ENCODE measurements at places on chromosomes 7 and 10.

- no peak for DNase-seq
Measured at GRCh38 chr10:70576803-70577517, 25.6 kb downstream of the PRF1 start.

DNA sequence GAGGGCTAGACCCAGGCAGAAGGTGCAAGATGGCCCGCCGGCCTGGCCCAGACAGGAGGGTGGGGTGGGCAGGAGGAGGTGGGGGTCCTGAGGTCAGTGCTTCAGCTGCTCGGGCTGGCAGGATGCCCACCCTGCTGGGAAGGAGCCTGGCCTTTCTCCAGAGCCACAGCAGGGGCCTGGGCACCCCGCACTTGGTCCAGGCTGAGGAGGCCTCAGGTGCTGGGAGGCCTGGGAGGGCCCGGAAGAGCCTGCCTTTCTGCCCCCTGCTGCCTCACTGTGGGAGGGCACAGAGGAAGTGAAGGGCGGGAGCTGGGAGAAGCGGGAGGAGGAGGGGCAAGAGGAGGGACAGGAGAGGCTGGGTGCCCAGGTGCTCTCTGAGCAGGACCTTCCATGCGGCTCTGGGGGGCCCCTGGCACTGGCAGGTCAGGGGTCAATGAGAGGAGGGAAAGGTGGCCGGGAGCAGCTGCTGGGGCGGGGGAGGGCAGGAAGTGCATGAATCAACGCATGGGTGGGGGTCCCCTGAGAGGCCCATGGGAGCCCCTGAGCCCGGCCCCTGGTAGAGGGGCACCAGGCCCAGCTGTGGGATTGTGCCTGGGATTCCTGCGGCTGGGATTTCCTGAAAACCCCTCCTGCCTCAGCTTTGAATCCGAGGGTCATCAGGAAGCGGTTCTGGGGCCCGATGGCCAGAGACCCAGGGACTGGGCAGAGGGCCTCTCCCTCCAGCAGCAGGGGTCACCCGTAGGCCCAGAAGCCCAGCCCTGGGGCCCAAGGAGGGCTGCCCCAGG is 49.9 kb downstream of the PWWP2B start:
- DNase-seq, result no peak

DNA sequence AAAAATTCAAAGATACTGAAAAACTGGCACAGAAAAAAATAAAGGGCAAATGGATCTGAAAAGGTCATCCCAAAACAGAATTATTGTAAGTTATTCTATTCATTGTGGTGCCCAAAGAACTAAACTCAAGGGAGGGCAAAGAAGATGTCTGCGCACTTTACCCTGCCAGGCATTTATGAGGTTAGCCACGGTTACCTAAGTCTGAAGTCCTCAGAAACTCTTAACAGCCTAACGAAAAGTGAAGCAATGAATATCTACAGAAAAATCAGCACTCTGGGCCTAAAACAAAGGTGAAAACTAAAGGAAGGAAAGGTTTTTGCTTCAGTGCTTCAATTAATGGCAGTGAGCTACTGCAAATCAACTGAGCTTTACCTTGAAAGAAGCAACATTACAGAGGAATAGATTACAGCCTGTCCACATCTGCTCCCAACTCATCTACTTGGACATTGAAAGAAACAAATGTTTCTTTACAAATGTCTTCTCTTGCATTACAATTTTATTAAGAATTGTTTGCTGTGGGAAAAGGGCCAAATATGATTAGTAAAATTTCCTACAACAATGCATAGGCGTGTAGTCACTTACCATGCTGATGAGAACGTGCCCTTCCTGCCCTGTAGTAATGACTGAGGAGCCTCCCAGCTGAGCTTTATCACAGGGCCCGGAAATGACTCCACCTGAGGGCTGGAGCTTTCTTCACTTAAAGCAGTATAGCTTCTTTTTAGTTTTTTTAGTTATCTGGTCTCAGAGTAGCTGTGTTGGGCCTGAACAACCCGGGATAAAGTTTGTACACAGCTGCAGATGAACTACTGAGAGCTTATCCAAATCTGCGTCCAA is at the start of gene TUBAL3:
Gene TUBAL3 (minus strand): TSS at position 621 of the 834 bp plus-strand sequence. CDS start 36 bp downstream, at position 585.
- DNase-seq, result no peak

DNA sequence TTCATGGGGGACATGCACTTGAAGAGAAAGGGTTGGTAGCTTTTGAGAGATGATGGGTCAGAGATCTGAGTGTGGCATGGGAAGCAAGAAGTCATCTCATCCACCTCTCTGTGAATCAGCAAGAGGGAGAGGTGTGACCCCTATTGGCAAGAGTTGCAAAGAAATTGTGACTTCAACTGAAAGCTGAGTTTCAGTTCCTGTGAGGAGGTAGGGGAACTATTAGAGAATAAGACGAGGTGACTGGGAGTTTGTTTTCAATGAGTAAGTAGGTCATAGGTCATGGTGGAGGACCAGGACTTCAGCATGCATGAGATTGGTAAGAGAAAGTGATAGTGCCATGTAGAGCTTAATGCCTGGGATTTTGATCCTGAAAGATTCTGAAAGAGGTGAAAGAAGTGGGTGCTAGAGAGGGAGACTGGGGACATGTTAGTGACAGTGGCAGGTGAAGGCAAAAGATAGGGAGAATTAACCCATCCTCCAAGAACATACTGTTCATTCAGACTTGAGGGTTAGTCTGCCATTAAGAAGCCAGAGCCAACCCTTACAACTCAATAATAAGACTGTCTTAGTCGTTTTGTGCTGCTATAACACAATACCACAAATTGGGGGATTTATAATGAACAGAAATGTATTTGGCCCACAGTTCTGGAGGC is 75.5 kb upstream of the CAPZA2 start:
- DNase-seq, result no peak

- DNase-seq, result no peak
Measured at GRCh38 chr7:96591159-96591899, 118.3 kb downstream of the SEM1 start.

DNA sequence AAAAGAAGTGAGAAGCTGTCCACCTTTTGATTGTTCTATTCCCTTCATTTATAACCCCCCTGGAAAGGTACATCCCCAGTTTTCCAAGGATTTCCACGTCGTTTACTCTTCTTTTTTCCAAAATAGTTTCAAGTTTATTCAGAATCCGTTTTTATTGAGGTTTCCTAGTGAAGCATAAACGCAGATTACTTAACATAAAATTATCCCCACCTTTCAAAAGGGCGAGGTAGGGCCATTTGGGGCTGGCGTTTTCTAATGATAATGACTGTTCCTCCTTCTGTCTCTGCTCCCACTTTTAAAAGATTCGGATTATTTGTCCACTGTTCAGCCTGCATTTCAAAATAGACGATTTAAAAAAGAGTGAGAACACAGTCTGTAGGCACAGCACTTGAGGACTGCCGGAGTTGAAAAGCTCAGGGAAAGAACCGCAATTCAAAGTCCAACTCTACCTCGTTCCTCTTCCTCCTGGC is 165.2 kb upstream of the PPP1R3A start:
- DNase-seq, result no peak

DNA sequence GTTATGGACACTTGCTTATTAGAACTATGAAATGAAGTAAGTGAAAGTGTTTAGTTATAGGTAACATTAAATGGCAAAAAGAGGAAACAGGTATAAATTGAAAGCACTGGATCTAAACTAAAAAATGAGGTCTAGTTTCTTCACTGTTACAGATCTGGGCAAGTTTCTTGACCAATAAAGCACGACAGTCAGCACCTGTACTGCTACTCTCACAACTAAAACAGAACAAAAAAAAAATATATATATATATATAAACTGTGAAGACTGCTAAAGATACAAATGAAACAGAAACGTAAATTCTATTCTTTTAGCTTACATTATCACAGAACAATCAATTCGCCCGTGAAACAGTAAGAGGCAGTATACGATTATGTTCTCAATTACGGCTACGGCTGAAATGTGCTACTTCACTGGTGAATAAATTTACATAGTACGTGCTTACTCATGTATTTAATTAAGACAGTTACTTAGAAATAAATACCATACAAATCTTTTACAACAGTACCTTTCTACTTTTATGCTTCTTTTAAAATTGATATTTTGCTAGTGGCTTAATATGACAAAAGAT is 4.2 kb downstream of the AHR start:
- no peak for DNase-seq

- DNase-seq, result no peak
Measured at GRCh38 chr7:15662451-15662850, 24.0 kb downstream of the MEOX2 start.

GRCh38 chr7:95730493-95731280 is 41.7 kb upstream of the DYNC1I1 start:
- no peak for DNase-seq

- DNase-seq, result no peak
Measured at GRCh38 chr7:129213828-129214227, 11.0 kb upstream of the AHCYL2 start.

GRCh38 chr7:95421000-95421846 is 13.6 kb downstream of the PON2 start:
- DNase-seq, result no peak

- DNase-seq, result no peak
Measured at GRCh38 chr7:95675016-95675415, 78.7 kb upstream of the PDK4 start.

DNA sequence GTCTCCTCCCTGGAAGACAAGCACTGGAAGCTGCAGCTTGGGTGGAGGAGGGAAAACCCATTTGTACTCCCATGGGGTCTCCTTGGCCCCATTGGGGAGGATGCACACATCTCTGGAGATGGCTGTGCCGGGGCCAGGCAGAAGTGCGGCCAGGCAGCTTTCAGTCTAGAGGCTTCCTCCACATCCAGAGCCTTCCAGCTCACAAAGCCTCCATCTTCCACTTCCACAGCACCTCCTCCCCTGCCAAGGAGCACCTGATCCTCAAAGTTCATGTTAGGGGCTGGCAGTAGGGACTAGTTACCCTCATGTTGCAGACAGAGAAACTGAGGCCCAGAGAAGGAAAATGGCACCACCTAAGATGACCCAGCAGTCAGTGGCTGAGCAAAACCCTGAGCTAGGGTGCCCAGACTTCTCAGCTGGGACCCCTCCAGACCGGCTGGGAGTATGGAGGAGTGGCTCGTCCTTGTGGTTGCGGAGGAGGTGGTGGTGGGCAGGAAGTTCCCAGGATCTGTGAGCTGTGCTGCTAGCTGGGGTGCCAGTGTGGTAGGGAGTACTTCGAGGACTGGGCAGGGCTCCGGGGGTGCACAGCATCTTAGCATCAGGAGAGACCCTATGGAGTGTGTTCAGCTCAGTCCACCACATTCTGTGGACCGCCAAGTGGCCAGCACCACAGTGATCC is 44.2 kb downstream of the ADCYAP1R1 start:
- no peak for DNase-seq

DNA sequence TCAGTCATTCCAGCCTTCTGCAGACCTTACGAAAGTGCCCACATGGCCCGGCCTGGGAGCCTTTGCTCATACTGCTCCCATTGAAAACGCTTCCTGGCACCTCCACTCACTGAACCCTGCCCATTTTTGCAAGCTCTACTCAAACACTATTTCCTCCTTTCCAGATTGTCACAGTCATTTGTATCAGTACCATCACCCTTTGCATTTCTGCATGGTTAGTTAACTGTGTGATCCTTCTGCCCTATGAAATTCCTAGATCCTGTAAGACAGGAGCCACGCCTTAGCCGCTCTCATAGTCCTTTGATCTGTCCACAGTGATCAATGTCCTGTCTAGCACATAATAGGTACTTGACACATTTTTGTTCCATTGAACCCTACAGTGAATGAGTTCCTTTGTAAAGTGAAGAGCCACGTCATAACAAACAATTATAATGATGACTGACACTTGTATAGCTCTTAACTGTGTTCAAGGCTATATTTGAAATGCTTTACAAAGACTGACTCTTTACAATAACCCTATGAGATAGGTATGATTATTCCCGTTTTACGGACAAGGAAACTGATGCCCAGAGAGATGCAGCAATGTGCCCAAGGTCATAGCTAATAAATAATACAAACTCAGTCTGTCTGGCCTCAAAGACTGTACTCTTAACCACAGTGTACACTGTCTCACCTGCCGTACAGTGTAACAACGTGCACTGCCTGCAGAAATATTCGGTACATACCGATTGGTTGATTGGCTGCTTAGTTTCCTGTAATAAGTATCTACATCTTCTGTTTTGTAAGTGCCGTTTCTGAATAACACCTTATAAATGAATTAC is 16.6 kb upstream of the ITIH2 start:
- DNase-seq, result no peak

DNA sequence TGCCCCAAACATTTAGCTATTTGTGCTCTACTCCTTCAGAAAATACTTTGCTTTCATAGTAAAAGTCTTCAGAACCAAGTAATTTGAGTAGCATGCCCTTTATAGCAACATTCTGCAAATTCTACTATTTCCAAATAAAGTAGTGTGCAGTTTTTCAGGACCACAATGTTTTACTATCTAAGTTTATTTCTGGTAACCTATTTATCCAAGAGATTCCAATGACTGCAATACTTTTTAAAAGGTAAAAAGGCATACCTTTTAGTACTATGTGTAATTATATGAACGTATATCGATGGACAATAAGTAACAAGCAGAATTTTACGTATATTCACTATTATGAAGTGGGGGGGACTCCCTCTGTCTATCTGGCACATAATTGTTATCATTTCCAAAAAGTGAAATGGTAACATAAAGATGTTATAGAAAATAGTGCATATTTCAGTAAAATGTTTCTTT is 6.9 kb upstream of the CAV2 start:
- no peak for DNase-seq

- no peak for DNase-seq
Measured at GRCh38 chr7:37327288-37327687, 121.4 kb downstream of the ELMO1 start.

DNA sequence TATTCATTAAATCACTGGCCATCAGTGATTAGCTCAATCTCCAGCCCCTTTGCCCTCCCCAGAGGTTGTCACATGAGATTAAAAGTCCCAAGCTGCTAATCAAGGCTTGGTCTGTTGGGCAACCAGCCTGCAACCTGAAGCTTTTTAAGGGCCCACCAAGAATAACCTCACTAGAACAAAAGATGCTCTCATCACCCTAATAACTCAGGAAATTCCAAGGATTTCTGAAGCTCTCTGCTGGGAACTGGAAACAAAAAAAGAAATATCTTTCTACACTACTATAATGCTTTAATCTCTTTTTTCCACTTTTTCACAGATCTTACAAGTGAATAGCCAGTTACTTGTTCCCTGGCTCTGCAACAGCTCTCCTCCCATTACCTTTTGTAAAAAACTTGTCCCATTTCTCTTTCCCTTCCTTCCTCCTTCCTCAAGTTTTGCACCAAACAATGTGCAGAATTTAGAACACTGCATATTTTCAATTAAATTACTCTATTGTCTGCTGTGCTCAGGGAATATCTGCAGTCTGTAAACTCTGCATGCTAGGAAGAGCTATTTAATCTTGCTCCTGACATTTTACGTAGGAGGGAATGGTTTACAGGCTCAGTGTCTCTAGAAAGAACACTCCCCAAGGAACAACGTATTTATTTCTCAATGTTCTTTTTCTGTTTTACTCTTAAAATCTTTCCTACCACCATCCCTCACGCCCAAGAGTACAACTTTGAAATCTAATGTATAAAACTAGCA is 169.1 kb downstream of the IMMP2L start:
- DNase-seq, result no peak

GRCh38 chr10:123165445-123166072 is 11.4 kb downstream of the BUB3 start:
- no peak for DNase-seq
